ENCODE measurements at places on chromosomes 12 and 14.

DNA sequence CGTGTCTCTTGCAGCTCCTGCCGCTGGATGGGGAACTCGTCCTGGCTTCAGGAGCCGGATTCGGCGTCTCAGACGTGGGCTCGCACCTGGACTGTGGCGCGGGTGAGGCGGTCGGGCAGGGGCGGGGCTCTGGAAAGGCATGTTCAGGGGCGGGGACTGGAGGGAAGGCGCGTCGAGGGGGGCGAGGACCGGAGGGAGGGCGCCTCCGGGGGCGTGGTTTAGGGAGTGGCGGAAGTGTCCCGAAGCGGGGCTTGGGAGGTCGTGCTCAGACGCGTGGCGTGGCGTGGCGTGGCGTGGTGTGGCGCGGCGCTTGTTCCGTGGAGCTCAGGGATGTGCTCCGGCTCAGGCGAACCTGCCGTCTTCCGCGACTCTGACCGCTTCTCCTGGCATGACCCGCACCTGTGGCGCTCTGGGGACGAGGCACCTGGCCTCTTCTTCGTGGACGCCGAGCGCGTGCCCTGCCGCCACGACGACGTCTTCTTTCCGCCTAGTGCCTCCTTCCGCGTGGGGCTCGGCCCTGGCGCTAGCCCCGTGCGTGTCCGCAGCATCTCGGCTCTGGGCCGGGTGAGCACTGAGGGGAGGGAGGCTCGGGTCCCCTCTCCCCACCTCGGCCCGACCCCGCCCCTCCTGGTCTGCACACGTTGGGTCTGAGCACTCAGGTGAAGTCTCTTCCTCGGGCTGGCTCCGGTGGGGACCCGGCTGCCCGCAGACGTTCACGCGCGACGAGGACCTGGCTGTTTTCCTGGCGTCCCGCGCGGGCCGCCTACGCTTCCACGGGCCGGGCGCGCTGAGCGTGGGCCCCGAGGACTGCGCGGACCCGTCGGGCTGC lies 6.2 kb downstream of the AMN start:
- DNase-seq = peak; percentile 52

DNA sequence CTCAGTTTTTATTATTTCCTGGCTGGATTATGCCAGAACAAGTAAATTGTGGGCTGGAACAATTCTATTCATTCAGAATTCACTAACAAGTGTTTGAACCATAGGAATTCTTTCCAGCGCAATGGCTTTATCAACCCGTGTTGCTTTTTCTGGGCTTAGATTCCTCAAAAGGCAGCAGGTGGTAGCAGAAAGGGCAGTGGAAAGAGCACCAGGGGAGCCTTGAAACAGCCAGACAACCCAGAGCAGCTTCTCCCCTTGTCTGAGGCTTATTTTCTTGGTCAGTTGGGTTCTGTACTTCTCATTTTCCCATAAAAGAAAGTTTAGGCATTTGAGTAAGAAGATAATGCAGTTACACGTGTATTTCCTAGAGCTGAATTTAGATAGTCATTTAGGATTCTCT lies 130.7 kb downstream of the OTOGL start:
- DNase-seq = no peak

GRCh38 chr14:100056431-100056830 lies 8.8 kb upstream of the EVL start:
- no peak for DNase-seq

DNA sequence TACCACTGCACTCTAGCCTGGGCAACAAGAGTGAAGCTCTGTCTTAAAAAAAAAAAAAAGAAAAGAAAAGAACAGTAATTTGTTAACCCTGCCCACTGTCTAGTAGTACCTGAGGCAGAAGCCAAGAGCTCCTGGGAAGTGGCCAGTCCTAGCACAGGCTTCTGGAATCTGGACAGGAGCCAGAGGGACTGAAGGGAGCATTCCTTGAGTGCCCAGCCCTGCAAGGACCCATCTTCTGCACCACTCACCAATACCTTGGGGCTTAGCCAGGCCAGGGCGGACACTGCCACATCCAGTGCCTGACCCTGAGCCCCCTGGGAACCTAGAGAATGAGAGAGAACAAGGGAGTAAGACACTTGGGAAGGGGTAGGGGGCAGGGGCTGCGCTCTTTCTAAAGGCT lies 33.7 kb downstream of the PARP2 start:
- DNase-seq = no peak

DNA sequence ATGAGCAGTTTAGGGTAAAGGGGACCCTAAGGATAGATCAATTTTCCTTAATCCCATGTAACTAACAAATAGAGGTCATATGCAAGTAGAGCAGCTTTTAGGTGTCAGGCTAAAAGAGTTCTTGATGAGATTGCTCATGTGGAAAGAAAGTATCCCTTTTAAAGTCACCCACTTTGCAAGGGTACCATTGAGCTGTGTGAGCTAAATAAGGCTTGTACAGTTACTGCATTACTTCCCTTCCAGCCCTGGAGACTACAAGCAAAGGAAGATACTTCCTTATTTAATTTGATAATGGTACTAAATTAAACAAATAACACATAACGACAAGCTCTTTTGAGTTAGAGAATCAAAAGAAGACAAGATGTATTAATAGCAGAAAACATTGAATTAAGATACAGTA lies 191.7 kb downstream of the TMX1 start:
- DNase-seq = no peak

DNA sequence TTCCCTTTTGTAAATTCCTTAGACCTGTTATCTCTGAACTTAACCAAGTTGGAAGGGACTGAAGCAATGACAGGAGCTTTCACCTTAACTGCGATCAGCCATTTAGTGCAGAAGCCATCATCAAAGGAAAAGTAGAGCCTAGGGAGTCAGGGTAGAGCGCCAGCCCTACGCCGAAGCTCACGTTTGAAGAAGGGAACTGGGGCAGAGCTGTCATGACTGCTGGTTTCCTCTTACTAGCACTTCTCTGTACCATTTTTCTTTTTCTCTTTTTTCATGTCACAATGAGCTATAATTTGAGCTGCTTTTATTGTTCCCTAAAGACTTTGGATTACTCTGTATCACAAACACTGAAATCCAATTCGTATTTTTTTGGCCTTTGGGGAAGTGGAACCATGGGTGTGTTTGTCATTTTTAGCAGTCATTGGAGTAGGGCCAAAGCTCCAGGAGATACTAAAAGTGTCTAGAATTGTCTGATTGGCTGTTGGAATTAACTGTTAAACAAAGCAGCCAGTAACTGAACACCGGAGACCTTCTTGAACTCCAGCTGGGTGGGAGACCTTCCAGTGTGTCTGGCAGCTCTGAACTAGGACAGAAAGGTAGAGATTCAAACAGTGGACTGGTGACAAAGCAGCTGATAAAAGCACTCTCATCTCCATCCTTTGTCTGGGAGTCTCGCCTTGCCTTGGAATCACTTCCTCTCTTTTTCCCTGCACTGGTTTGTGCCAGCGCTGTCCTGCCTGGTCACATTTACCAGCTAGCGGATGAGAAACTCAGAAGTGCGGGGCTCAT lies 9.1 kb downstream of the MTRFR start:
- DNase-seq = no peak

DNA sequence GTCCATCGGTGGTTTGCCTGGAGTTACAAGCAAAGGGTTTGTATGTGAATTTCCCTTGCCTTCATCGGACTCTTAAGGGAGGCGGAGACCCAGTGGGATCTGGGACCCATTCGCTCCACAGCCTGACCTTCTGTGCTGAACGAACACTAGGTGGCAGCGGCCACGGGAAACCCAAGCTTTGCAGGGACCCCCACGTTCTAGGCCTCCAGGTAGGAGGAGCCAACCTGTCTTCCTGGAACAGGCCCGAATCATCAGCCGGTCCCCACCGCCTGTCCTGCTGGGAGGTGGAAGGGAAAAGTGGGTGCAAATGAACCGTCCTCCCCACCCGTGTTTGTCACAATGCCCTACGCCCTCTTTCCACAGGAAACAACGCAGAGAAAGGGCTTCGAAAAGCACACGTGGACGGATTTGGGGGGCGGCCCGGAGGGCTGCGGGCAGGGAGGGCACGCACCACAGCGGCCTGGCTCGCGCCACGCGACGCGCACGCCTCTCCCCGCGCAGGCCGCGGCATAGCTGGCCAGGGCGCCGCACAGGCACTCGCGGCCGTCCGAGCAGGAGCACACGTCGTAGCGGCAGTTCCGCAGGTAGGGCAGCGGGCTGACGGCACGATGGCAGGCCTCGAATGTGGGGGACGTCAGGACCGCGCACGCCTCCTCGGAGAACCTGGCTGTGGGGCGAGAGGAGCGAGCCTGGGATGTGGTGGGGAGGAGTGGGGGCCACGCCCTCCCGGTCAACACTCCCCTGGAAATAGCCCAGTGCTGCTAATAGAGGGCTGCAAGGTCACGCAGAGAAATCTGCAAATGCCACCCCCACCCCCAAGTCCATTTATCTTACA lies 67.8 kb downstream of the VWF start:
- DNase-seq = no peak

GRCh38 chr12:45713078-45713477 lies 16.4 kb upstream of the ARID2 start:
- no peak for DNase-seq

DNA sequence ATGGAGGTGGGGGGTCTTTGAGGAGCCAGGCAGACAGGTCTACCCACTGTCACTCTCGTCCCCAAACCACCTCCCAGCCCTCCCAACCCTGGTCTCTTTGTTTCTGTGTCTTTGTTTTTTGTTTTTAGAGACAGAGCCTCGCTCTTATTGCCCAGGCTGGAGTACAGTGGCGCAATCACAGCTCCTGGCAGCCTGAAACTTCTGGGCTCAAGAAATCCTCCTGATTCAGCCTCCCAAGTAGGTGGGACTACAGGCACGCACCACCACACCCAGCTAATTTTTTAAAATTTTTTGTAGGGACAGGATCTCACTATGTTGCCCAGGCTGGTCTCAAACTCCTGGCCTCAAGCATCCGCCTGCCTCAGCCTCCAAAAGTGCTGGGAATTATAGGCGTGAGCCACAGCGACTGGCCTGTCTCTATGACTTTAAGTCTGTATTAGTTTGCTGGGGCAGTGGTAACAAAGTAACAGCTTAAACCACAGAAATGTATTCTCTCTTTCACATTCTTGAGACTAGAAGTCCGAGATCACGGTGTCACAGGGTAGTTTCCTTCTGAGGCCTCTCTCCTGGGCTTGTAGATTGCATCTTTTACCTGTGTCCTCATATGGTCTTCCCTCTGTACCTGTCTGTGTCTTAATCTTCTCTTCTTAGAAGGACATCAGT lies 26.1 kb downstream of the DTX1 start:
- no peak for DNase-seq

DNA sequence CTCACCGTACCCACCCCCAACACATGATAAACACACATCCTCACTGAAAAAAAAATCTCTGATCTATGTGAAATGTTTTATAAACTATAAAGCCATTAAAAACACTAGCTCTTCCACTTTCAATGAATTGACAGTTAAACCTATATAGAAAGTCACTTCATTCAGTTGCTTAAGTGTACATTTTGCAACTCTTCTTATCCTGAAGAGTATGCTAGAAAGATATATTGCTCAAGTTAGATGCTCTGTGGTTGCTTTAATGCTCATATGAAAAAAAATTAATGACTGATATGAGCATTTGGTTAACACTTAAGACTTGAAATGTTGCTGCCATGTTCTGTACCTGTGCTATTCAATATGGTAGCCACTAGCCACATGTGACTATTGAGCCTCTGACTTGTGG lies 21.0 kb upstream of the MIA2 start:
- DNase-seq = no peak

DNA sequence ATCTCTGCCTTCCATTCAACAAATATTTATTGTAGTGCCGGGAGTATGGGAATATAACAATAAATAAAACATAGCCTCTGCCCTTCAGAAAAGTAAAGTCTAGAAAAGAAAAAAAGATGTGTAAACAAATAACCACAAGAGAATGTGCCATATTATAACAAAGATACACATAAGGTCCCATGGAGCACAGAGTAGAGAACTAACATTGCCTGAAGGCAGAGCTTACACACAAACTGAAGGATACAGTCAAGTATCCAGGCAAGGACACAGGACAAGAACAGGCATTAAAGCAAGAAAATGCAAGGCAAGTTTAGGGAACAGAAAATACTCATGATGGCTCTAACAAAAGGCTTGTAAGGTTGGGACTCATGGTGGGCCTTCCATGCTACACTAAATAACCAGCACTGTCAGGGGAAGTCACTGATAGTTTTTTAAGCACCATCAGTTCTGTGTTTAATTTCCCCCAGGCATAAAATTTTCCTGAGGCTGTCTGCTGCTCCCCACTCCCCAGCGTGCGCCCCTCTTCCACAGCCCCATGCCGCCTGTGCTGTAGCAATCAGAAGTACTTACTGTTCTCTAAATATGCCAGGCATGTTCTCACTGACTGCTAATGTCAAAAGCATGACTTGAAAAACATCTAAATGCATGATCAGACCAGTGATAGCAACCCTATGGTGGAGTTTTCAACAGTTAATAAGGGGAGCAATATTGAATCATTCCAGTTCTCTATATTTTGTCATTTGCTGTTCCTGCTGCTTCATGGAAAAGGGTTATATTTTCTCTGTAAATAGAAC lies 77.8 kb downstream of the ANKS1B start:
- DNase-seq = no peak

- DNase-seq = no peak
These were observed 61.7 kb upstream of the AMIGO2 start for GRCh38 chr12:47141459-47141858.

DNA sequence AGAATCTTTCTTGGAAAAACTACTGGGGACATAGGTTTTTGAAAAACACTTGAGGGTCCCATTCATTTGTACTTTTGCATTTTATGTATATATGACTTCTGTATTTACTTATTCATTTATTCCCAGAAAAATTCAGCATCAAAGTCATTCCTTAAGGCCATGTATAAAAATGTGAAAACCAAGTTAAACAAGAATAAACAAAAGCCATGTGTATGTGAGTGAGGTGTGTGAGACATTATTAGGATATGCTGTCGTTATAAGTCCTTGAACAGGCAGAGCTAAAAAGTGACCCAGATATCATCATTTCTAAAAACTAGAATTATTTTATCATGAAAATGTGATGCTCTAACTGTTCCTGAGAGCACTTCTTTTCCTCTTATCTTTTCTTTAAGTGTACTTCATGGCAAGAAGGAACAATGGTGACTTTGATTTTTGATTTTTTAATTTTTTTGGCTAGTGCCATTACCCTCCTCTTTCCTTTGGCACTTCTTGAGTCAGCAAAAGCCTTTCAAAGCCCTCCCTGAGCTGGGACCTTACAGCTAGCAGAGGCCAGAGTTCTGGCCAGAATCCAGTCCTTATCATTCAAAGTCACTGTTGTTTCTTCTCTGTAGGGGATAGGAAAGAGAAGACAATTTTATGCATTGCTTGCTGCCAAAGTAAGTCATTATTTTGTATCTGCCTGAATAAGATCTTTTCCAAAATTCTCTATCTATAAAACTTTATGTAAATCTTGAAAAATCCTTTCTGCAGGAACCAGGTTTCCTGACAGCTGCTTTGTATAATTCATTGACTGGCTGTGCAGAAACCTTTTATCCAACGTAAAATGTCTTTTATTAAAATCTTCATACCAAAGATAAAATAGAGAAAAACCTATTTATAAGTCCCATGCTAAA lies 419.7 kb upstream of the PRICKLE1 start:
- no peak for DNase-seq

- DNase-seq = no peak
These were observed 137.0 kb downstream of the MED13L start for GRCh38 chr12:116140529-116140928.

GRCh38 chr12:67531051-67531450 lies 117.5 kb upstream of the DYRK2 start:
- DNase-seq = no peak

Data from stimulated activated CD4-positive, alpha-beta T cell treated with anti-CD3 and anti-CD28 coated beads, TNF-alpha, amount 100 ng/mL, for 1 hour (primary cell).